Activated T-helper 17 cell treated with anti-CD3 and anti-CD28 coated beads, Interleukin-2, amount 50 U/mL, for 72 hours (primary cell): ENCODE measurements at places on chromosomes 13 and 19. TPM values are rescaled to one million over a fixed set of nuclear protein-coding genes. Genes with fewer than 3 reads are reported as not detected.

DNA sequence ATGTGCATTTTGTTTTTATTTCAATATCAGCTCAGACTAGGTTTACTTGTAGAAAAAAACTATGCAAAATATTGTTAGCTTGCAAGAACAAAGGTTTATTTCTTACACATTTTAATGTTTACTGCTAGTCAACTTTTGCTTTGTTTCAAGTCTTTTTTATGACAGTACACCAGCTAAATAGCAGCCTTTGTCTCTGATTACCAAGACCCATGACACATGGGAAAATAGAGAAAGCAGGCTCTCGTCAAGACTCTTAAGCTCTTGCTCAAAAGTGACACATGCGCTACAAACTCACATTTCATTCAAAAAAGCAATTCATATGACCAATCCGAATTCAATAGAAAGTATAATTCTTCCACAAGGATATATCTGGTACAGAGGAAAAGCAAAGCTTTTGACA, 642.3 kb upstream of the SLITRK1 start:
- no peak for ATAC-seq

- ATAC-seq: no peak
These were observed 1.4 kb downstream of the ASPDH start for GRCh38 chr19:50512112-50512998.

DNA sequence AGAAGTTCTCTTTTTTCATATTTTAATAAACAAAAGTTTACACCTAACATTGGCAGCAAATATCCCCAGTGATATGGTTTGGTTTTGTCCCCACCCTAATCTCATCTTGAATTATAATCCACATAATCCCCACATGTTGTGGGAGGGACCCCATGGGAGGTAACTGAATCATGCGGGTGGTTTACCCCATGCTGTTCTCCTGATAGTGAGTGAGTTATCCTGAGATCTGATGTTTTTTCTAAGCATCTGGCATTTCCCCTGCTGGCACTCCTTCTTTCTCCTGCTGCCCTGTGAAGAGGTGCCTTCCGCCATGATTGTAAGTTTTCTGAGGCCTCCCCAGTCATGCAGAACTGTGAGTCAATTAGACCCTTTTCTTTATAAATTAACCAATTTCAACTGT, 214.7 kb downstream of the SLITRK1 start:
- ATAC-seq: no peak

- no peak for ATAC-seq
These were observed 11.7 kb downstream of the CIC start for GRCh38 chr19:42280815-42281145.

DNA sequence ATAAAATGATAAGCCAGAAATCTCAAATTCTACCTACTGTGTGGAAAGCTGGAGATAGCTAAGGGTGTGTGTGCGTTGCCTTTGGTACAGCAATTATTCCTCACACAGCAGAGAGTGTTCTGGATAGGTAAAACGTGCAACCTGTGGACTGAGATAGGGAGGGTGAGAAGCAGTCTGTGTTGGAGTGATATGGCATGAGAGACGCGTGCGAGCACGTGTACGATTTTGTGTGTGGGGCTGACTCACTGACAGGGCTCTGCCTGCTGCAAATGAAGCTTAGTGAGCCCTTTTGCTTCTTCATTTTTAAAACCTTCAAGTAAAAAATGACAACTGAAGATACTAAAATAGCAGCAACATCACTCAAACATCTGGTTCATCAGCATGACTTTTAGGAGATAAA, 35.7 kb upstream of the SLC10A2 start:
- no peak for ATAC-seq

- no peak for ATAC-seq
These were observed 195.9 kb downstream of the VWA8 start for GRCh38 chr13:41765020-41765419.

NOTCH3 gene
- 0.29 TPM for total RNA-seq

N4BP2L2 gene
- 126 TPM for total RNA-seq

DNA sequence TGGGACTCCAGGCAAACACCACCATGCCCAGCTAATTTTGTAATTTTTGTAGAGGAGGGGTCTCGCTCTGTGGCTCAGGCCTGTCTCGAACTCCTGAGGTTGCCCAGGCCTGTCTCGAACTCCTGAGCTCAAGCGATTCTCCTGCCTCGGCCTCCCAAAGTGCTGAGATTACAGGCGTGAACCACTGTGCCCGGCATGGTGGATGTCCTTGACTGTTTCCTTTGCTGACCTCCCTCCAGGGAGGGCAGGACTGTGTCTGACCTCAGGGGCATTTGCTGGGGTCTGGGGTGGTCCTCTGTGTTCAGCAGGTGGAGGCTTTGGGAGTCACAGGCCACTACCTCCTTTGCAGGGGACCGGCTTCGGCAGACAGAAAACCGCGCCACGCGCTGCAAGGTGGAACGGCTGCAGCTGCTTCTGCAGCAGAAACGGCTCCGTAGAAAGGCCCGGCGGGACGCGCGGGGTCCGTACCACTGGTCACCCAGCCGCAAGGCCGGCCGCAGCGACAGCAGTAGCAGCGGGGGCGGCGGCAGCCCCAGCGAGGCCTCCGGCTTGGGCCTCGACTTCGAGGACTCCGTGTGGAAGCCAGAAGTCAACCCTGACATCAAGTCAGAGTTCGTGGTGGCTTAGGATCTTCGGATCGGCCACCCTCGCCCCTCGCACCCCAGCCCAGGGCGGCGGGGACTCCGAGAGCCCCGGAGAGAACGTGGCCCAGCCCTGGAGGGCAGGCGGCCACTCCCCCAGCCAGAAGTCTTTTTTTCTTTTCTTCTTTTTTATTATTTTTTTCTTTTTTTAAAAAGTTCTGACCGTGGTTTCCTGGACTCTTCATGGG, 8.5 kb downstream of the MIDN start:
- ATAC-seq: no peak

DNA sequence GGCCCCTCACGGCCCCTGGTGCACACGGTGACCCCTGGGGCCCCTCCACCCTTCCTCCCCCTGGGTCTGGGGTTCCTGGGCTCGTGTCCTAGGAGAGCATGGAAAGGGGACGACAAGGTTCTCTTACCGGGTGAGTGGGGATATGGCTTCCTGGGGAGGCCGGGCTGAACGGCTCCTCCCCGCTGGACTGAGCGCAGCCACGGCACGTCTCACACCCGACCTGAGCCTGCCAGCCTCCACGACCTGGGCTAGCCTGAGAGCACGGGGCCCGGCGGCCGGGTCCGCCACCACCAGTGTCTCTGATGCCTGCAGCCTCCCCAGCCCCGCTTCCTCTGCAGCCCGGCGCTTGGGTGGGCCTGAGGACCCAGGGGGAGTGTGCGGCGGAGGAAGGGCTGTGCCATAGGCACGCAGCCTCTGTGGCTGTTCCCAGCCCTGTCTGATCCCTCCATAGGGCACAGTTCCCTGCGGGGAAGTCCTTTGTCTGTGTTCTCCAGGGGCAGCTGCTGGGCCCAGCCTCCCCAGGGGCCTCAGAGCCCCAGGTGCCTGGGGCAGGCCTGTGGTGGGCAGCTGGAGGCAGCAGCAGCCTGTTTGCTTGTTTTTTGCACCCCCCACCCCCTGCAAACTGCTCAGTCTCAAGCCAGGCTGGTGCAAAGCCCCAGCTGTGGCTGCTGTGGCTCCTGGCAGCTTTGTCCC, 15.0 kb downstream of the PLIN4 start:
- ATAC-seq: no peak

GRCh38 chr19:10888421-10888866, 17.1 kb downstream of the CARM1 start:
- ATAC-seq: no peak

KASH5 gene
- total RNA-seq: not detected

DNA sequence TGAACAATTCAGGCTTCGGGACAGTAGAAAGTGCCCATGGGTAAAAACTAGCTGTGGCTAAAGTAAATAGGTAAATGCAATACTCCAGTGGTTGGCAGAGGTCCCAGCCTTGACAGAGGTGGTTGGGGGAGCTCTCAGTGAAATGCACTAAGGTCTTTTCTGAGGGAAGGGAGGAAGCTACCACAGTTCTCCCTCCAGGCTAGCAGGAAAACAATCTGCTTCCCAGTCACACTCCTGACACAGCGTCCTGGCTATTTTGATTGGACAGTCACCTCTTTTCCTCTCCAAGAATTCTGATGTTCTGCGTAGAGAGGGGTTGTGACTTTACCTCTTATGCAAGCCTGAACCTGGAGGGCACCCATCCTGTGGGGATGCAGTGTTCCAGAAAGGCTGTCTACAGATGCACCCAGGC, 128.7 kb downstream of the CYSLTR2 start:
- no peak for ATAC-seq

GRCh38 chr19:29006057-29006735, 206.8 kb downstream of the UQCRFS1 start:
- ATAC-seq: no peak

ZNF575 gene
- 1.7 TPM for total RNA-seq

ADGRE1 gene
- total RNA-seq: 6.9 TPM

GRCh38 chr13:110377826-110378201, 70.7 kb downstream of the COL4A2 start:
- no peak for ATAC-seq

RNF113B gene
- total RNA-seq: not detected

GRCh38 chr19:4369109-4369887, 25.9 kb downstream of the MPND start:
- ATAC-seq: peak; percentile 78

GRCh38 chr13:22196777-22197176, 525.9 kb downstream of the FGF9 start:
- ATAC-seq: no peak

DNA sequence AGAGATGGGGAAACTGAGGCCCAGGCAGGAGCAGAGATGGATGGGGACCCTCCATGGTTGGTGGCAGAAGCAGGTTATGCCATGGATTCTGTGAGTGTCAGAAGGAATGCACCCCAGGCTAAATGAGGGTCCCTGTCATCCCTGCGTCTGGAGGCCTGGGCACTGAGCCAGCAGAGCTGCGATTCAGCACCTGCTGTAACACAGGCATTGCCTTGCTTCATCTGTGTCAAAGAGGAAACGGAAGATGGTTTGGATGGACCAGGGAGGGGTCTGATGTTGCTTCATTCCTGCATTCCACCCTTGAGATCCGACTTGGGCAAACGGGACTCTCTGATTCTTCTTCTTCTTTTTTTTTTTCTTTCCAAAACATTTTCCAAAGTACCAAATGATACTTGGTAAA, 1.2 kb downstream of the C5AR1 start:
- ATAC-seq: no peak

RANBP3 gene
- 112 TPM for total RNA-seq

TEKTIP1 gene
- total RNA-seq: 2.1 TPM

PEAK3 gene
- 0.09 TPM for total RNA-seq

DNA sequence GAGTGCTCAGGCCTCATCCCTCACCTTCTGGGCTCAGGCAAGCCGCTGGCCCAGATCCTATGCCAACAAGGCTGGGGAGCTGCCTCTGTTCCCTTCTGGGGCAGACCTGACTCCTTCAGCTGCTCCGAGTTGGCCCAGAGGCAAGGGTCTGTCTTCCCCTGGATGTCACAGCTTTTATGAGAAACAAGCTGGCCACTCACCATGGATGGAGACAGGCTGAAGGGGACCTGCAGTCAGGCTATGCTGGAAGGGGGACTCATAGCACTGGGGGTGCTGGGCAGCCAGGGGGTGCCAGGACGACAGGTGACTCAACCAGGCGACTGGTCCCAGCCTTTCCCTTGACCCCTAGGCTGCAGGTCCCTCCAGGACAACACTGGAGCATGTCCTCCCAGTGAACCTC, 52.4 kb upstream of the C1QTNF9B start:
- ATAC-seq: no peak

DNA sequence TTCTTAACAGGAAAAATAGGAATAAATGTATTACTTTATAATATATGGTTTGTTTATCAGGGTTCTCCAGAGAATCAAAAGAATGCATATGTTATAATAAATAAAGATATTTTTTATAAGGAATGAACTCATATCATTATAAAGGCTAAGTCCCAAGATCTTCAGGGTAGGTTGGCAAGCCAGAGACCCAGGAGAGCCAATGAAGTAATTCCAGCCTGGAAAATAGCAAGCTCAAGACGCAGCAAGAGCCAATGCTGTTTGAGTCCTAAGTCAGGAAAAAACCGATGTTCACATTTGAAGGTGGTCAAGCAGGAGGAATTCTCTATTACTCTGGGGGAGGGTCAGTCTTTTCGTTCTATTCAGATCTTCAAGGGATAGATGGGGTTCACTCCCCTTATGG, 490.0 kb downstream of the PCDH20 start:
- no peak for ATAC-seq

DNA sequence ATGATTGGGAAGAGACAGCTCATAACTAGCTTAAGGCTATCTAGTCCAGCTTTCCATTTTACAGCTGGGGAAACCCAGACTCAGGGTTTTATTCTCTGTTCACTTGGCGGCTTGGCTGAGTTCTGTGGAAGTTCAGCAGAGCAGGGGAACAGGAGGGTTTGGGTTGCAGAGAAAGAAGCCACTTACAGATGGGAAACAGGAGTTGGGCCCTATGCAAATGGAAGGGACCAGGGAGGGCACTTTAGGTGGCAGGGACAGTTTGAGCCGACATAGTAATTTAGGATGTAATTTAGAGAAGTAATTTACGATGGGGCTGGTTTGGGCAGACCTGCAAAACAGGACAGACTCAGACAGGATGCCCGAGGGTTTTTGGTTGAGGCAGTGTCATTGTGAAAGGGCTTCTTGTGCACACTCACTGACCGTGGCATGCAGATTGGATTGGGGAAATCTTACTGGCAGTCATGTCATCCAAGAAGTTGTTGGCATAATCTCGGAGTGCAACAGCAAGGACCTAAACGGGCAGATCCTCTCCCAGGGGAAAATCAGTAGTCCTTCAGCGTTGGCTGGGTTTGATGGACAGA, 47.3 kb upstream of the GPR183 start:
- ATAC-seq: peak; percentile 30

ANO8 gene
- 3.6 TPM for total RNA-seq

DNA sequence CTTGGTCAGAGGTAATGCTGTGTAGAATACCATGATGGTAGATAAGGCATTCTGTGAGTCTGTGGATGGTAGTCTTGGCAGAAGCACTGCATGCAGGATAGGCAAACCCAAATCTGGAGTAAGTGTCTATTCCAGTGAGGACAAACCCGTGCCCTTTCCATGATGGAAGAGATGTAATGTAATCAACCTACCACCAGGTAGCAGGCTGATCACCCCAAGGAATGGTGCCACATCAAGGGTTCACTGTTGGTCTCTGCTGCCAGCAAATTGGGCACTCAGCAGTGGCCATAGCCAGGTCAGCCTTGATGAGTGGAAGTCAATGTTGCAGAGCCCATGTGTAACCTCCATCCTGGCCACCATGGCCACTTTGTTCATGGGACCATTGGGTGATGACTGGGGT, 155.0 kb downstream of the RAP2A start:
- ATAC-seq: no peak

- ATAC-seq: peak; percentile 55
These were observed 10.1 kb downstream of the C19orf38 start for GRCh38 chr19:10858204-10858828.

- no peak for ATAC-seq
These were observed 38.7 kb downstream of the ELF1 start for GRCh38 chr13:40980461-40980860.
